ENCODE measurements at places on chromosomes 5 and 9. TPM values are rescaled to one million over a fixed set of nuclear protein-coding genes. Genes with fewer than 3 reads are reported as not detected.
A peak's percentile ranks its signal among the peaks of the same experiment; 100 is the strongest.

- no peak for DNase-seq
Measured at GRCh38 chr5:31934156-31934555, 240.0 kb downstream of the GOLPH3 start.

GRCh38 chr9:125119643-125120286, 23.6 kb downstream of the SCAI start:
- no peak for DNase-seq

DNA sequence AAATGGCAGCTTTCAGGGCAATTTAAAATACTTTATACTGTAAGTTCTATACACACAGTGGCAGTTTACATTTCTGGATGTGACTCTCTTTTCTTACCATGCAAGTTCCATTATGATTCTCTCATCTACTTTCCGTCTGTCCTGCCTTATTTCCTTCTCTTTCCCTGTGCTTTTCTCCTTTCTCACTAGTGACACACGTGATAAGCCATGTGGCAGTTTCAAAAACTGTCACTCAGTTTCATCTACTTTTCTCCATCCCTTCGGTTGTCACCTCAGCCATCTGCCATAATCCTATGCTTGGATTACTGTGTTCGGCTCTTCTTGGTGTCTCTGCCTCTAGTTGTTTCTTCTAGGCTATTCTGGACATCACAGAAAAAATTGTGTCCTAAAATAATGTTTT, 46.8 kb upstream of the ATG10 start:
- no peak for DNase-seq

Gene TSLP
- polyA plus RNA-seq = 0.47 TPM

Gene OR1Q1
- not detected for polyA plus RNA-seq

DNA sequence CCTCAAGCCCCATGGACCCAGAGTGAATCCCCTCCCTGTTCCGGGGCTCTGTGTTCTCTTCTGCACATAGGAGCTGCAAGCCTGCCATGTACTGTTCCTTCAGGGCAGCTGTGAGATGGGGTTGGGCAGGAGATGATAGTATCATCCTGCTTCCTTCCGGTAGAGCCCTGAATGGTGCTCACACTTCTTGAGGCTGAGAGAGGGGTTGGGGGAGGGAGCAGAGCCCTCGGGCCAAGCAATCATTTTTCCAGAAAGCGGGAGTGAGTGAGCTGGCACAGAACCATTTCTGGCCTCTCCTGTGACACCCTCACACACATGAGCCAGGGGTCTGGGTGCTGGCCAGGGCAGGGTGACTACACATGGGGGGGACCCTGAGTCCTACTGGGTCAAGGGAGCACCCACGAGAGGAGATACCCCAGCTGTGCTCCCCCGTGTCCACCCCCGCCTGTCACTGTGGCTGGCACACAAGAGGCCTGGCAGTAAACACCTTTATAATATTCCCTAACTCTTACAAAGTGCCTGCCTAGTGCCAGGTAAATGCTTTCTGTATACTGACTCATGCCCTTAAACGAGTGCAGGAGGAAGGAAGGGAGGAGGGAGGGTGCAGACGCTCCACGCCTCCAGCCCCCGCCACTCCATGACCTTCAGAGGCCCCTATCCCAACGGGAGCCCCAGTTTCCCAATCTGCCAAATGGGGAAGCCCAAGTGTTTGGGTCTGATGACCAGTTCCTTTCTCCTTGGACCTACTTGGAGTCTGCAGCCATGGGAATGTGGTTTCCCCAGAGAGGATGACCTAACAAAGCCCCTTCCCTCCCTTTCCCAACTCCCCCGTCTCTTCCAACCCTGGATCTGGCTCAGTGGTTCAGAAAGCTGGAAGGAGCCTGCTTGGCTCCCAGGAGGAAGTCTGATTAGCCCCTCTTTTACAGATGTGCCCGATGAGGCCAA, 15.5 kb downstream of the AKNA start:
- DNase-seq = no peak

- DNase-seq = no peak
Measured at GRCh38 chr5:168699002-168699401, 119.8 kb upstream of the PANK3 start.

DNA sequence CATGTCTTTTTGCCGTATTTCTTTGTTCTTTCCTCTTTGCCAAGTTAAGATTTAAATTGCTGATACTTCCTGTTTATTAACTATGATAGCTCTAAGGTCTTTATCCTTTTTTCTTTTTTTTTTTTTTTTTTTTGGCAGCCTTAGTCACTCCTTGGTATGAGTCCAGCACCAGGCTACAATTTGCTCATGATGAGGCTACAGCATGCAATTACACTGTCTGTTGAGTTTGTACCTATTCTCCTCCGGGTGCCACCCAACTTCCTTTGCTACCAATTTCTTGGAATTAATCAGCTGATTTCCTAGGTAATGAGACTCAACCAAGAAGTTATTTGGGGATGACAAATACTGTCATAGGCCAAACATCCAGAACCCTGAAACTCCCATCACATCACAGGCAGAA, 25.5 kb downstream of the ACTL7B start:
- no peak for DNase-seq

DNA sequence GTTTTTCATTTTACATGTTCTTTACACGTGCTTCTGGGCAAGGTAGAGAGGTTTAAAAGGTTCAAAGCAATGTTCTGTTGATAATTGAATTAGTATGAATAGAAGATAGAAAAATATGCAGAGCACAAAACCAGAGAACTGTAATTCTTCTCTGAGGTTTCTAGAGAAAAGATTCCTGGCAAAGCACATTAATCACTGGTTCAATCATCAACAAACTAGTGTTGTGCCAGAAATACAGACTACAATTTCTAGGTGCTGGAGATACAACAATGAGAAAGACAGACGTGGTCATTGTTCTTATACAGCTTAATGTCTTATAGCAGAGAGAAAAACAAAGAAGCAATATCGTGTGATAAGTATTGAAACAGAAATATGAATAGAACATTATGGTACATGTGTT, 25.5 kb downstream of the MEGF9 start:
- DNase-seq = no peak

GRCh38 chr5:94748212-94748611, 129.7 kb downstream of the SLF1 start:
- DNase-seq = no peak

- DNase-seq = no peak
Measured at GRCh38 chr5:98121036-98121936, 652.2 kb upstream of the RGMB start.

Gene FBXL17
- 35.3 TPM for polyA plus RNA-seq

Gene PCDHGA6
- polyA plus RNA-seq = 11.1 TPM

DNA sequence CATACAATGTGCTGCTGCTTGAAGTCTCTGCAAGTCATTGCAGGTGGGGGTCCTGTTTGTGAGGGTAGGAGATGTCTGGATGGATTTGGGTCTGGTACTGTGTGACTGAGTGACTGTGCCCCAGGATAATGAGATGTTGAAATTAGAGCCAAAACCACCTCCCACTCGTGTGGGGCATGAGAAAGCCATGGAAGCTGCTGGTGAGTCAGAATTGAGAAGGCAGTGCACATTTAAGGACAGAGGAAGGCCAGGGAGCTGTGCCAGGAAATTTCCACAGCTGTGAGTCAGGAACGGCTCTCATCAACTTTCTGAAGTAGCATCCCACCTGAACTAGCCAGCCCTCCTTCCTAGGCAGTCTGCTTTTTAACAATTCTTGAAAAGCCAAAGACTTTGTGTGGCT, 229.8 kb downstream of the DRD1 start:
- no peak for DNase-seq

GRCh38 chr9:129669141-129669718, 3.8 kb downstream of the PRRX2 start:
- DNase-seq = no peak

DNA sequence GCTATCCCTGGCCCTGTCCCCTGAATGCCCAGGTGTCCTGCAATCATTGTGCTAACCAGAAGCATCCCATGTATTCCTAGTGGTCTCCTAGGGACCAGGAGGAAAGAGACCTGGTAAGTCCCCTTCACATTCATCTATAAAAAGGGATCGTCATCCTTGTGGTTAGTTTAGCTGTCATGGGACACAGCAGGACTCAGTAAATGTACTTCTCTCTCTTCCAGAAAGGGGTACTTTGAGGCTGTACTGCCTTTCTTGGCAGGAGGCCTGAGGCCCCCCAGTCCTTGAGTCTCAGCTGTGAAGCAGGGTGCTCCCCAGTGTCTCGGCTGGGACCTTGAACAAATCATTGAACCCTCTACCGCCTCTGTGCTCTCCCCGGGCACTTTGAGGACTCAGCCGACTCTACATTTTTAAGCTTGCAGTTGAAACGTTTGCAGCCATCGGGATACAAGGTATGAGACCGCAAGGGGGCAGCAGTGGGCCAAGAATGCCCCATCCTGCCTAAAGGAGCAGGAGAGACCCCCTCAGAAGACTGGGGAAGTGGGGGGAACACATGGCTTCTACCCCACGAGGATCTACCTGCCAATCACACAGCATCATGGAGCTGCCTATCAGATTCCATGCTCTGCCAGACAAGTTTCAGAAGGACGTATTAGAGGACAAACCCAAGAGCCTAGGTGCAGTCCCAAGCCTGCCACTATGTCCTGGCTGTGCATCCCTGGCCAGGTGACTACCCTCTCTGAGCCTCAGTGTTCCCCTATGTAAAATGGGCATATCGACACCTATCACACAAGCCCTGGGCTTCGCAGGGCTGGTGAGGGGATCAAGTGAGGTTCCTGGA, 2.4 kb upstream of the PHYKPL start:
- peak; percentile 63 for DNase-seq

DNA sequence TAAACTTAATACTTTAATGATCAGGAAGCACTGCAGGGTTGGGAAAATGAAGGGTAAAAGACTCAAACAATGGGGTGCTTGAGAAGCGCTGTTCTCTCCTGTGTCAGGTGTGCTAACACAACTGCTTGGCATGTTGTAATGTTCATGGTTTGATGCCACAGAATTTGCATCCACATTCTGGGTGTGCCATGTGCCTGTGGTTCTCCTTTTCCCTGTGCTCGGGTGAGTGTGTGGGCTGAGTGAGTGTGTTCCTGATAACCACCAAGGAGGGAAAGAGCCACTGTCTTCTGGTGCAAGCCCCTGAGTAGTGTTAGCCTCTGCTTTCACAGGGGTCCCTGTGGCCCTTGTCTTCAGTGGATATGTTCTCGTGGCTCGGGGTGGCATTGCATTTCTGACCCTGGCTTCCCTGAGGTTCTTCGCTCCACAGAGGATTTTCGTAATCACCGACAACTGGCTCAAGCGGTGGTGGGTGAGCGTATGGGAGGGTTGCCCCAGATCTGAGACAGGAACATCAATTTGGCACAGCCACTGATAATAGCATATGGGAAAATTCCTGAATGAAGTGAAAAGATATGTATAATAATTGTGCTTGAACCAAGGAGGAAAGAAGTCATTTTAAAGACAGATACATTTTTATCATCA, 102.0 kb downstream of the MVB12B start:
- DNase-seq = no peak

- DNase-seq = no peak
Measured at GRCh38 chr9:134699343-134699740, 57.7 kb downstream of the COL5A1 start.

Gene SLC12A7
- polyA plus RNA-seq = 24.1 TPM

GRCh38 chr5:68419637-68420452, 204.3 kb downstream of the PIK3R1 start:
- DNase-seq = no peak

GRCh38 chr9:91948101-91948596, 1.9 kb downstream of the ROR2 start:
- DNase-seq = no peak

- DNase-seq = no peak
Measured at GRCh38 chr5:41903382-41903891, 707 bp upstream of the RIMOC1 start.

- DNase-seq = no peak
Measured at GRCh38 chr5:116629168-116629567, 54.5 kb upstream of the SEMA6A start.

- no peak for DNase-seq
Measured at GRCh38 chr9:137744632-137745183, 125.9 kb downstream of the EHMT1 start.

Gene CCNJL
- polyA plus RNA-seq = 9.2 TPM

GRCh38 chr5:33688066-33688465, 203.7 kb downstream of the ADAMTS12 start:
- no peak for DNase-seq

DNA sequence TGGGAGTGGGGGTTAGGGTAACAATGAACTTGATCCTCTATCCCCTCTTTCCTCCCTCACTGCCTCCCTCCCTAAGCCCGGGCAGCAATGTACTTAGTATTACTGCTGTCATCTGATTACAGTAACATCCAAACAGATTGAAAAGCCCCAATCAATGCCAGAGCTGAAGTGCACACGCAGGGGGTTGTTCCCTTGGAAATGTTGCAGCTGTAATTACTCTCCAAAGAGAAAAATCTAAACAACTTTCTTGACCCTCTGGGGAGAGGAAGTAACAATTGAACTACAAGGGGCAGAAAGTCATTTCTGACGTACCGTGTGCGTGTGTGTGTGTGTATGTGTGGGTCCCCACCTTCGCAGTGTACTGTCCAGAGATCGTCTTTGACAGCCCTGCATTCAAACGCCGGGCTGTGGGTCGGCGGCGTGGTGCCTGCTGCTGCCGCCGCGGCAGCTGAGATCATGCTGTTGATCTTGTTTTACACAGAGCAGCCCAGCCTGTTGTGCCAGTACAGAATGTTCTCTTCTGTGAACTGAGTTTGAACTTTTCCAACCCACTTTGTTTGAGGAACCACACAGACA, 66.0 kb upstream of the KLF9 start:
- DNase-seq = no peak

Gene DHFR
- polyA plus RNA-seq = 64.6 TPM

DNA sequence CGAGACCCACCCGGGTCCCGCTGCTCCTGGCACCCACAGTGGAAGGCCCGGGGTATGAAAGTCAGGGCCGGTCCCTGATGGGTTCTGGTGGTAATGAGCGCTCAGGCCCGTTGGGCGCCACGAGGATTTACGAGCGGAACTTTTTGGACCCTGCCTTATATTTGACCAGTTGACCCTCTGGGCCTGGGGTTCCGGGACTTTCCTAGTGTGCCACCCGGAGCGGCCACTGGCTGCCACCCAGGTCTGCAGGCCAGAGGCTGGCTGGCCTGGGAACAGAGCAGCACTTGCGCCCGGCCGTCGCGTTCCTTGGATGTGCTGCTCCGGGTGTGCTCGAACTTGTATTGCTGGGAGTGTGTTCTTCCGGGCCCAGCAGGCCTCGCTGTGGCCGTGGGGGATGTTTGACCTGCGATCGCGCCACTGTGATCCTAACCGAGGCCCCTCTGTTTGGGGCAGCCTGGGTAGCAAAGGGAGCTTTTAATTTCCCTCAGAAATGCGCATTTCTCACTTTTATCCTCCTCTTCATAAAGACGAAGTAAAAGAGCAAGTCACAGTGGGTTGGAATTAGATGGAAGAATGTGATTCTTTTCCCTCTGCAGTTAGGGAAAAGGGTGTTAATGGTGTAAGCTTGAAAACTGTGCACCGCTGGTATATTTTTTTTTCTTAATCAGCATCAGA, 1.2 kb downstream of the F2RL1 start:
- DNase-seq = no peak

- DNase-seq = no peak
Measured at GRCh38 chr5:10474521-10475075, 32.9 kb downstream of the ROPN1L start.

Gene FIBCD1
- polyA plus RNA-seq = not detected

DNA sequence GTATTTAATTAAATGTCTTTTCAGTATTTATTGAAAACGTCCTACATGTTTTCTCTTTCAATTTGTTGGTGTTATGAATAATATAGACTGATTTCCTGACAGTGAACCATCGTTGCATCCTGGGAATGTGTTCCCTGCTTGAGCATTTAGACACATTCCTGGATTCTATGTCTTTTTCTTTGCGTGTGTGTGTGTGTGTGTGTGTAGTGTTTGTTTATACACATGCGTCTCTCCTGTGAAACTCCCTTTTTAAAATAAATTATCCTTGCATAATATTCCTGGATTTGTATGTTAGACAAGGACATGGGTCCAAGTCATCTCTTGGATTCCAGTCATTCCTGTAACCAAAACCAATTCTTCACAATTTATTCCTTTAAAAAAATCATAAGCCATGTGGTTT, 153.4 kb downstream of the HSPA4 start:
- DNase-seq = no peak

Gene ADAMTS13
- 8.0 TPM for polyA plus RNA-seq

Gene DDX4
- polyA plus RNA-seq = not detected
